ENCODE measurements at places on chromosomes 16 and 17. TPM values are rescaled to one million over a fixed set of nuclear protein-coding genes. Genes with fewer than 3 reads are reported as not detected.

Gene SNX20
- not detected for total RNA-seq

Gene SIAH1
- 15.5 TPM for total RNA-seq

Gene SLC16A6
- total RNA-seq: not detected

Gene FMNL1
- total RNA-seq: 41.4 TPM

- DNase-seq: no peak
Measured at GRCh38 chr17:39739885-39740356, 2.2 kb downstream of the GRB7 start.

Gene RHBDL1
- total RNA-seq: 1.6 TPM

DNA sequence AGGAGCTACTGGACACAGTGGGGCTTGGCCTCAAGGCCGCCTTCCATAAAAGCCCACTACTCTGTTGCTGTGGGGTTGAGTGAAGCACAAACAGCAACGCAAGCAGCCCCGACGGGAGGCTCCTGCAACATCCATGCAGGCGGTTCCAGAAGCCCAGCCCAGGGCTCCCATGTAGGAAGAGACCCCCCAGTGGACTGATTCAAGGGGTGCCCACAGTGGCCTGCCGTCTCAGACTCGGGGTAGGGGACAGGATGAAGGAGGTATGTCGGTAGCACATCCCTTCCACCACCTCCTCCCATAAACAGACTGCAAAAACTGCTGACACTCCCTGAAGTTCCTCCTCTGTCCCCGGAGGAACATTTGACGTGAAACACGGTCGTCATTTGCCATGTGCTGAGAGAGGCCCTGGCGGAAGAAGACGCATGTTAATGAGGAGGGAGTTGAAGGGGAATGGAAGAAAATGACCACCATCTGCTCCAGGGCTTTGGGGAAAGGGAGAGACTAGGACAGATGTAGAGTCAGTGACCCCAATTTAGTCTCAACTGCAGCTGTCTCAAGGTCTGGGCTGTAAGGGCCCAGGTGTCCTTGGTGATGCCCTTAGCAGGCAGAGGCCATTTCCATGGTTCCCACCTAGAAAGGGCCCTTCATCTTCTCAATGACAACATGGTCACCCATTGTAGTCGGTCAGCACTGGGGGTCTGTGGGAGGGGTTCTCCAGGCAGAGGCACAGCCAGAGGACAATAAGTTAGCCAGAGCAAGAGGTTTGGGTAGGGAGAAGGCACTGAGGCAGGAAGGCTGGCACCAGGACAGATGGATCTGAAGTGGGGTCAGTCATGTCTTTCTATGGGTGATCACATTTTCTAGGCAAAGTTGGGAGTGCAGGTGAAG is 200.6 kb downstream of the CPPED1 start:
- no peak for DNase-seq

Gene TSR3
- 103 TPM for total RNA-seq

- no peak for DNase-seq
Measured at GRCh38 chr17:43572368-43572980, 26.3 kb upstream of the ETV4 start.

GRCh38 chr16:50411034-50411433 is 42.2 kb upstream of the BRD7 start:
- DNase-seq: no peak

Measured in HT1080 (cell line).